Heart left ventricle (tissue), 16 donors: ENCODE measurements at places on chromosomes 6 and 20. TPM values are rescaled to one million over a fixed set of nuclear protein-coding genes. Genes with fewer than 3 reads are reported as not detected.

GRCh38 chr6:111124406-111124805, 37.1 kb downstream of the SLC16A10 start:
- DNase-seq: no peak
- H3K27me3 ChIP-seq: no peaks in the 10 kb centered on the region
- H3K36me3 ChIP-seq: no peaks in the 10 kb centered on the region
- peaks cover 5% of the 10 kb centered on the region for H3K4me1 ChIP-seq

DSP gene
- 81.9 TPM for polyA plus RNA-seq

- no peaks in the 10 kb centered on the region for H3K27me3 ChIP-seq
- peak; percentile 53 for DNase-seq
- no peak overlapping the region for H3K27ac ChIP-seq
- no peaks in the 10 kb centered on the region for H3K36me3 ChIP-seq
Measured at GRCh38 chr6:37038292-37039198, 33.1 kb downstream of the FGD2 start.

SRC gene
- polyA plus RNA-seq: 2.5 TPM

C4A gene
- 34.5 TPM for polyA plus RNA-seq
